ENCODE measurements at places on chromosomes 5 and 9.
A peak's percentile ranks its signal among the peaks of the same experiment; 100 is the strongest.

DNA sequence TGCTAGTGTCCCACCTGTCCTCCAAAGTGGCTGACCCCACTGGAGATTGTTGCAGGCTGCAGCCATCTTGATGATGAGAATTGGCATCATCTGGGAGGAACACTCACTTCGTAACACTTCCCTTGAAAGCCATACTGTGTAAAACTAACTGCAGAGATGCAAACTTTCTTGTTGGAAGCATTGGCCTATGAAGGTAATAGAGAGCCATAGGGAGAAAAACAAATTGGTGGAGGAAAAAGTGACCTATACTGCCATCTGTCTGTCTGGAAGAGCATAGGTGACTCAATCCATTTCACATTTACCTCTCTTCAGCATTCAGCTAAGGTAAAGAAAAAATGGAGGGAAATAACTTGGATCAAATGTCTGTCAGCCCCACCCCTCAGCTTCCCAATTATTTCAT is 473.4 kb downstream of the NTRK2 start:
- no peak for DNase-seq

DNA sequence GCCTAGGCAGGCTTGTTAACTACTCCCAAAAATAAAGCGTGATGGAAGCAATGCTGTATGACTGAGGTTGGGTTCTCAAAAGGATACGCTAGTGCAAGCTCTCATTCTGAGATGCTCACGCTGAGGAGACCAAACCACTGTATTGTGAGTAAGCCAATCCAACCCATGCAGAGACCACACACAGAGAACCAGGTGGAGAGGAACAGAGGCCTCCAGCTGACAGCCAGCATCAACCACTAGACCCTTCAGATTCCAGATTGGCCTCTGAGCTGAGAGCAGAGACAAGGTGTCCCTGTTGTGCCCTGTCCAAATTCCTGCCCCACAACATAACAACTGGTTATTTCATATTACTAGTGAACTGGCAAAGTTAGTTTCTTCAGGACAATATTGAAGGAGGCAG is 4.5 kb downstream of the TSTD2 start:
- no peak for DNase-seq

DNA sequence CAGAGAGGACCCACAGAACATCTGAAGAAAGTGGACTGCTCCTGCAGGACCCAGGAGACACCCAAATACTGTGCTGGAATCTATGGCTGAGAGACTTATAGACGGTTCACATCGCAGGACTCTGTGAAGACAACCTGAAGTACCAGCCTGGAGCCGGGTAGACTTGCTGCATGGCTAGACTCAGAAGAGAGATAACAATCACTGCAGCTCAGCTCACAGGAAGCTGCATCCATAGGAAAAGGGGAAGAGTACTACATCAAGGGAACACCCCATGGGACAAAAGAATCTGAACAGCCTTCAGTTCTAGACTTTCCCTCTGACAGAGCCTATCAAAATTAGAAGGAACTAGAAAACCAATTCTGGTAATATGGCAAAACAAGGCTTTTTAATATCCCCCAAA is 26.5 kb upstream of the TRIM36 start:
- DNase-seq: no peak

- DNase-seq: peak; percentile 25
Measured at GRCh38 chr9:21110708-21111576, 30.7 kb downstream of the IFNW1 start.

- no peak for DNase-seq
Measured at GRCh38 chr9:136697821-136698526, 10.7 kb upstream of the AGPAT2 start.

DNA sequence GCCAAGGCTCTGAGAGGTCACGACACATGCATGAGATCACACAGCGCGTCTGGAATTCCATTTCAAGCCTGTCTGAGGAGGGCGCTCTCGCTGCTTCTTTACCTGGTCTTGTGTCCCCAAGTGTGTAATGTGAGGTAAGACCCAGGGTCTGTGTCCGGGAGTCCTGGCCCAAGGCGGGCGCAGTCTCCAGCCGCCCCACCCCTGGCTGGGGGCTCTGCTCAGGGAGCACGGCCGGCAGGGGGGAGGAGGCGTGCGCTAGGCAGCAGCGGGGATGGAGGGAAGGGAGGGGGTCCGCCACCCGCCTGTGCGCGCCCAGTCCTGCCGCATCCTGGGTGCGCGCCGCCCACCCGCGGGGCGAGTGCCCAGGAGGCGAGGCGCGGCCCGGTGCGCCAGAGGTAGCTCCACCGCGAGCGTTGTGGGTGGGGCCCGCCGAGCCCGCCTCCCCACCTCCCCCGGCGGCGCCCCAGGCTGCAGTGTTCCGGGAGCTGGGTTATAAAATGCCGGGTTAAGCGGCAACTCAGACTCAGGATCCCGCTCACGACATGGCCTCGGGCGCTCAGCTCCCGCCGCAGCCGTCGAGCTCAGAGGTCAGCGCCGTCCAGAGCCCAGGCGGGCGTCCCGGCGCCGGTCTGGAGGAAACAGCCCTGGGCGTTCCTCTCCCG is at the start of gene CCNI2:
CCNI2 (plus strand) TSS at position 473 of the 662 bp plus-strand sequence; CDS start at position 543, 70 bp downstream.
- DNase-seq: peak; percentile 38

DNA sequence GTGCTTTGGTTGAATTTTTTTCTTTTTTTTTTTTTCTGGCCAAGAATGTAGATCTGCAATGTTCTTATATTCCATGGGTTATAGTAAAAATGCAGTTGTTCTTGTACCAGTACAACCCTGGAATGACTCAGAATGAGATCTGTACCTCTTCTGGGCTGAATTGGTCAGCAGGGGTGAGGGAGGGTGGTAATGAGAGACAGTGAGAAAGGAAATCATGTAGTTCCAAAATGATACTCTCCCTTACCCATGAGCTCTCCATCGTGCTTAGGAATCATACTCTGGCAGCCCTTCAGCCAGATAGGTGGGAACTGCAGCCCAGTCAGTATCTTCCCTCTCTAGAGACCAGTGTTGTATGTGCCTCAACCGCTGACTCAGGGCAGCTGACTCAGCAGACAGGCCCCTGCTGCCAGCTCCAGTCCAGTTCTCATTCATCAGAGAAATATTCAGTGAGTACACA is 2.1 kb upstream of the GLIS3 start:
- DNase-seq: no peak

DNA sequence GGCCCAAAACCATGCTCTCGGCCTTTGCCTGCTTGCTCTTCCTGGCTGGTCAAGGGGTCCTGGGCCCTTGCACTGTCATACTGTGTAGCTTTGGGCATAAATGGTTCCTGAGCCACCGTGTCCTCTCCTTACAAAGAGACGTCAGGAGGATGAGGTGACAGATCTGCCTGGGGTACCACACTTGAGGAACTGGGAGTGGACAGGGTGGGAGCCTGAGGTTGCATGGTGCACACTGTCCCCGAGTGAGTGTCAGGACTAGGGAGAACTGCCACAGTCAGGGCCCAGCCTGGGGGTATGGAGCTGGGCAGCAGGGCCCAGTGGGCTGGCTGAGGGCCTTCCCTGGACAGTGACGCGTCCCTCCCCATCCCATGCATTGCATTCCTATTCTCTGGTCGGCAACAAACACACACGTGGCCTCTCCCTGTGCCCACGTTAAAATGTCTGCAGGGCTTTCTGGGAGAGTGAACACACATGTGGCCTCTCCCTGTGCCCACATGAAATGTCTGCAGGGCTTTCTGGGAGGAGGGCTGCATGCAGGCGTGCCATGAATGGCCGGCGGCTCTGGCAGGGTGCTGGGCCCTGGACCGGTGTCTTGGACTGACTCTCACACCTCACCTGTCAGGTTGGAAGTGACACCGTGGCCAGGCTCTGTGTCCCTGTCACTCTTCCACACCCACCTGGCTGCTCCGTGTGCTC is 122.1 kb upstream of the COL5A1 start:
- DNase-seq: no peak

DNA sequence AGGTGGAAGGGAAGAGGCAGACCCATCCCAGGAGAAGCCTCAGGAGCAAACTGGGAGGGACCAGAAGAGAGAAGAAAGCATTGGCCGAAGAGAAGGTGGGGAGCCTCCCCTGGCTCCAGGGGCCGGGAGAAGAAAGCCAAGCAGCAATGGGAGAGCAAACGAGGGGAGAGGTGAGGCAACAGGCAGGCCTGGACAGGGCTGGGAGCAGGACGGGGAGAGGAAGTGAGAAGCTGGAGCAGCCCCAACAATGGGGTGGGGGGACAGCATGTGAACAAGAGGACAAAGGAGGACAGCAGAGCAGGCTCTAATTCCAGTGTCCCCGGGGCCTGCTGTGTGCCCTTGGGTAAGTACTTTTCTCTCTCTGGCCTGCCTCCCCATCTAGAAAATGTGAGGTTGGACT is 115.3 kb downstream of the PSD2 start:
- DNase-seq: peak; percentile 20

DNA sequence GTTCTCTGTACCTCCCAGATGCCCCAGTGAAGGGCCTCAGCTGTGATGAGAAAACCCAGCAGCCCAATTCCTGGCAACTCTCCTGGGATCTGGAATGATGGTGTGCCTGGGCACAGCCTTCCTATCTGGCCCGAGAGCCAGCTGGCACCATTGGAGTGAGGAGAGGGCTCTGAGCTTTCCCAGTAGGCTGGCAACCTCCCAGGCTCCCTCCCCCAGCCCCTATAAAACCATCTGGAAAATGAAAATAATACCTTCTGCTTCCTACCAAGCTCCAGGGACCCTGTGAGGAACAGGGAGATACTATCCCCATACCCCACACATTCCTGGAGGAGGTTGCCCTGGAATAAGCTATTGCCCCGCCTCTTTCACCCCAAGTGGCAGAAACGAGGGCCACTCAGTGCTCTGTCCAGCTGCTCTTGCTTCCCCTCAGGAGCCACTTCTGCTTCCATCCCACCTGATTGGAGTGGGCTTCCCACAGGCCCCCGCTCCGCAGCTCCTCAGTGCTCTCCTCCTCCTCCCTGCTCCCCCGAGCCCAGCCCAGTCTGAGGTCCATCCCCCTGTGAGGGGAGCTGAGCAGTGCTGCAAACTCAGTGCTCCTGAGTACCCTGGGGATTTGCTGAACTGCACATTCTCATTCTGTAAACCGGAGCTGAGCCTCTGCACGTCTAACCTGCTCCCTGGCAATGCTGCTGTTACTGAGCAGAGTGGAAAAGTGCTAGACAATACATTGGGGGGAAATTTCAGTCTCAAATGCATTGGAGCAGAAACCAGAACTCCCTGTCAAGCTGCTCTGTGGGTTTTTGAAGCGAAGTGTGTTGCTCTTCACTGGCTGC is 74.7 kb downstream of the THBS4 start:
- DNase-seq: no peak

DNA sequence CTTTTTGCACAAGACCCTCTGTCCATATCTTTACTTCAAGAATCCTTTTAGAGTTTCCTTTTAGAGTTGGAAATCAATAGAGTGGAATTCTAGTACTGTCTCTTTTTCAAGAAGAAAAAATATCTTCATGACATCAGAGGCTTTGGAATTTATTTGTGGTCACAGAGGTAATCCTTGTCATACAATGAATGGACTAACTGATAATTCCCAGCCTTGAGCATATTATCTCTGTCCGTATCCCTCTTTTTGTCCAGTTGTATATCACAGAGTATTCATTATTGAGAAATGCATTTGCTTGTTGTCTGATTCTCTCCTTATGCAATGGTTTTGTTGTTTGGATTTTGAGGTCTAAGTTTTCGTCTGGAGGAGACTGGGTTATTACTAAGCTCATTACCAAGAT is 82.0 kb upstream of the HAPLN1 start:
- DNase-seq: no peak

GRCh38 chr5:119410448-119411159 is 41.7 kb upstream of the HSD17B4 start:
- DNase-seq: no peak

DNA sequence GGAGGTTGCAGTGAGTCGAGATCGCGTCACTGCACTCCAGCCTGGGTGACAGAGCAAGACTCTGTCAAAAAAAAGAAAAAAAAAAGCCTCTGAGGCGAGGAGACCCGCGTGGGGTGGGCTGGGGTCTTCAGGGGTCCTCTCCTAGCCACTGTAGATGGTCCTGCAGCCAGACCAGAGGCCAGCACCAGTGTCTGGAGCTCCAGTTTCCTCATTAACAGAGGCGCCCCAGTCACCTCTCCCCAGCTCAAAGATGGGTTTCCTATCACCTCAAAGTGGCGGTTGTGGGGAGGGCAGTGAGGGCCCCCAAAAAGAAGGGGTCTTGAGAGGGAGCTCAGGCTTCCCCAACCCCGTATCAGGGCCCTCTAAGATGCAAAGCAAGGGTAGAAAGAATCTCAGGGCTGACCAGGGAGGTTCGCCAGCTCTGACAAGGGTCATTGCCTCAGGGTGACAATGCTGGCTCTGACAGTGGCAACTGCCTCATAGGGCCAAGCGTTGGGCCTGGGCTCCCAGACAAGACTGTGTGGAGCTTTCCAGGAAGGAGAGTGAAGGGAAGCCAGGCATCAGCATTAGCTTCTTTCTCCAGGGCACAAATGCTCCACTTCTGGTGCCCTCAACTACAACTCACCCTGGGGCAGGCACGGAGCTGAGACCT is 15.0 kb downstream of the STK10 start:
- no peak for DNase-seq

DNA sequence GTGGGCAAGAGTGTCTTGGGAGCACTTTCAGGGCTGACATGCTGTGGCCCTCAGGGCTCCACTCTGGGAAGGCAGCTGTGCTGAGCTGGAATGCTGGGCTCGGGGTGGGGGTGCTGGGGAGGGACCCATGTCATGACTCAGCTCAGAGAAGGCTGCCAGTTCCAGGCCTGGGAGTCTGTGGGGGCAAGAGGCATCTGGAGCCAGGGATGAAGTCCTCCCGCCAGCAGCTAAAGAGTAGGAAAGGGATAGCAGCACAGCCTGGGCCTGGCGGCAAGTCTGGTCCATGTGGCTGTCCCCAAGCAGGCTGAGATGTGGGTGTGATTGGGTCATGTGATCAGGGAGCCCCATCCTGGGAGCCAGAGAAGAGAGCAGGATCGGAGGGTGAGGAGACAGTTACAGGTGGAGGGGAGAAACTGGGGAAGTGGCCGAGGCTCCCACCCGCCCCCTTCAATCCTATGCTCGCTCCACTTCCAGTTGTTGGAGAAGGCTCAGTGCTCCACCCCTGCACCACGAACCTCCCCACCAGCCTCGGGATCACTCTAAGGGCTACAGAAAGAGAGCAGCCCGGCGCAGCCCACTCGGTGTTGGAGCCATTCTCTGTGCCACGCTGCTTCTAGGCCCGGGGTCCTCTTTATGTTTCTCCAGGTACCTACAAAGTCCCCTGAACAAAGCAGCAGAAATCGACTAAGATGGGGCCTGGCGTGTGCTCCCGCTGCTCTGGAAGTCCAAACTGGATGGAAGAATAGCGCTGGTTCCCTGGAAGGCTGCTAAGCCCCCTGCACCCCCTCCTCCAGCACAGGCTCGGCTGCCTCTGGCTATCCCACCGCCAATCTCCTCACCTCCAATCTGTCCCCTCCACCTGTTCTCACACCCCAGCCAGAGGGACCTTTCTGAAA is 12.0 kb downstream of the PDGFRB start:
- no peak for DNase-seq

- DNase-seq: no peak
Measured at GRCh38 chr5:42628821-42629220, 127.8 kb upstream of the CCDC152 start.

DNA sequence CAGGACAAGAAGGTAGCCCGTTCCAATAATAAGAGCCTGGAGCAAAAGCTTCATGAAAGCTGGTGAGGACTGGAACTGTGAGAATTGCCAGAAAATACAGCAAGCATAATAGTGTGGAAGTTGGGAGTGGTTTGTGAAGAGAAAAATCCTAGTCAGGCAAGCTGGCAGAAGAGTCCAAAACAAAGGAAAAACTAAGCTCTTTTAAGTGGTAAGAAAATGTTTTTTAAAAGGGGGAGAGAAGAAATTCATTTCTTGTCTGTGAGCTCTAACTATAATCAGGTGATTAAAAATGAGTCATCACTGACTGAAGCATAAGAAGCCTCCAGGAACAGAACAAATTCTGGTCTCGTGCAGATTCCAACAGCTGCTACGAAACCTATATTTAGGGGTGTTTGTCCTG is 102.6 kb downstream of the CAAP1 start:
- DNase-seq: no peak
